CD4-positive, alpha-beta T cell treated with Interleukin-10 for 1 hour (primary cell): ENCODE measurements at places on chromosomes 1 and 21.

- no peak for DNase-seq
Measured at GRCh38 chr1:24266998-24267397, 52.2 kb upstream of the GRHL3 start.

GRCh38 chr1:221392453-221392852 lies 349.4 kb downstream of the DUSP10 start:
- DNase-seq: no peak

- peak; percentile 94 for DNase-seq
Measured at GRCh38 chr1:160342953-160343869, at the start of the genes COPA and NCSTN. TSS of gene COPA (minus strand) at chr1:160343250. CDS start at chr1:160343170, 80 bp downstream. TSS of gene NCSTN (plus strand) at chr1:160343383. CDS start at chr1:160343397, 14 bp downstream.

DNA sequence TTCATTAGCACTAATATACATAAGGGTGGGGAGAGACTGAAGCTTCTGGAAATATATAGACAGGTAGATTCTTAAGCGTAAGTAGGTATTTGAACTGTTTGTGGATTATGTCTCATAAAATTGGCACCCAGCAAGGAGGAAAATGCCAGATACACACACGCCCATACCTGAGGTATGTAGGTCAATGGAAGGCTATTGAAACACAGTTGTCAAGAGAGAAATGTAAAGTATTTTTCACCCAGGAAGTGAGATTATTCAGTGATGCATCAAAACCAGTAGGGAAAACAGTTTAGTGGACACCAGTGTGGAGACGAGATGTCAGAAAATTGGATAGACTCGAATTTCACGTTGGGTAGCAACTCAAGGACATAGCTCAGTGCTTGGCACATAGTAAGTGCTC lies 4.7 kb upstream of the RSPH1 start:
- DNase-seq: no peak

- peak; percentile 53 for DNase-seq
Measured at GRCh38 chr1:112614460-112615065, 4.4 kb downstream of the ST7L start.

DNA sequence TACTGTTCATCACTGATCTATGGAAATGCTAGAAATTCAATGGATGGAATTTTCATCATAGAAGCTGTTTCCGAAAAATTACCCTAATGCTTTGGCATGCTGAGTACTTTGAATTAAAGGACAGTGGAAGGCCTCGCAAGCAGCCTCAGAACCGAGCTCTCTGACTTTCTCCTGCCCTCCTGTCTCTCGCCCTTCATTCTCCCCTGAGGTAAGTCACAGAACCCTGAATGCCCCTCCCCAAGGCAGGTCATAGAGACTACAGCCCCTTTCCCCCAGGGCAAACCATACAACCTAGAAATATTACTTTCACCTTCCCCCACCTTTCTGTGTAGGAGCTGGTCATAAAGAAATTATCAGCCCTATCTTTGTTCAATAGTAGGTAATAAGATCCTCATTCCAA lies 74.8 kb downstream of the LRIG2 start:
- no peak for DNase-seq

DNA sequence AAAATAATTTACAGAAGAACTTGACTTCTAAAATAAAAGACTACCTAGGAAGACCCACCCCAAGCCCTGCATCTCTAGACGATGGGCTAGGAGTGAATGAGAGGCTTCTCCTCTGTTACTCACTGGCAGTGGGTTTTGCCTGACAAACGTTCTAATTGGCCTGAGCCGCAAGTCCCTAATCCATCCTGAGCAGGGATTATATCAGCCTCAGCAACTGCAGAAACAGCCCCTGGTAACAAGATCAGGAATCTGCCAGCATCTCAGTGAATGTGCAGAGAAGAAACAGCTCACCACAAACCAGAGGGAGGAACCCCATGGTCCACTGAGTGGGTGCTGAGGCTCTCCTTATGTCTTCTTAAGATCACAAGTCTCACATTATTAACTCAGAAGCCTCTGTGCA lies 240.6 kb downstream of the BRINP2 start:
- no peak for DNase-seq

DNA sequence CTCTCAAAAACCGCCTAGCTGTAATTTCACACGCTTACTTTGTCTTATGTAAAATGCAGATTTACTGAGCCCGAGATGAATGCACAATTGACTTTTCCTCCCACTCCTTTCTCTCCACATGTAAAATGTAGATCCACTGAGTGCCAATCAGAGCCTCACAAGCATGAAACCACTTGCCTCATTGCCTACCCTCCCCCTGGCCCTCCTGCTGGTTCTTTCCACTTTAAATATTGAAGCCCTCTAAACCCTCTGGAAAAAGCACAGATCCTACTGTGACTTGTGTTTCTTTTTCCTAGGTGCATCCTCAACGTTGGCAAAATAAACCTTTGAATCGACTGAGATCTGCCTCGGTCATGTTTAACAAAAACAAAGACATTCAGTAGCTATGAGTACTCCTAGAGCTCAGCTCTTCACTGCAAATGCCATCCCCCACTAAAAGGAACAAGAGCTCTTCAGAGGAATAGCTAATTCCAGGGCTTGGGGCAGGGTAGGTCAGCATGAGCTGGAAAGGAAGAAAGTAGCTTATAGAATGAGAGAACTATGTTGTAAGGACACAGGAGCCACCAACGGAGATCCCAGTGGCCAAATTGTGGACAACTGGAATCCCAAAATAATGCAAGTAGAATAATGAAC lies 365.5 kb upstream of the RUNX1 start:
- DNase-seq: no peak

DNA sequence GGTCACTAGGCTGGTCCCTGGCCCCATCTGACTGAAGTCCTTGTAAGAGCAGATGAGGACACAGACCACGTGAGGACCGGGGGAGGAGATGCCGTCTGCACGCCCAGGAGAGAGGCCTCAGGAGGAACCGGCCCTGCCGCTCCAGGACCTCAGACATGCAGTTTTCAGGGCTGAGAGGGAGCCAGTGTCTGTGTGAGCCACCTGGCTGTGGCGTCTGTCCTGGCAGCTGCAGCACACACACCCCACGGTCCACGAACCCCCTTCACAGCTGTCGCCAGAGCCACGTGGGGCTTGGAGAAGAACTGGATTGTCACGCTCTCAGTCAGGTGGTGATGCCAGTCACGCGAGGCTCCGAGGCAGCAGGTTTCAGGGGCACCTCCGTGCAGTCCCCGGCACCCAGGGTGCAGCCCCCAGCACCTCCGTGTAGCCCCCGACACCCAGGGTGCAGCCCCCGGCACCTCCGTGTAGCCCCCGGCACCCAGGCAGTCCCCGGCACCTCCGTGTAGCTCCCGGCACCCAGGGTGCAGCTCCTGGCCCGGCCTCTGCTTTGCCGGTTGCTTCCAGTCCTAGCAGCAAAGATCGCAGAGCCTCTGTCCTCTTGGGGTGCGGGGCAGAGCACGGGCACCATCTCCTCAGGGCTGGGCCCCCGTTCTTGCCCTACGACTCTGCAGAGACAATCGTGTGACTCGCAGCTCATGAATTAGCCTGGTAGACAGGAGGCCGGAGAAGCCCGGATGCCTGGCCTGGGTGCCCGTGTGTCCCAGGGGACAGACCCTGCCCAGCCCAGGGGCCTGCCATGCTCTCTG lies 19.0 kb upstream of the SUMO3 start:
- no peak for DNase-seq

GRCh38 chr21:32410916-32411315 lies 1.6 kb upstream of the EVA1C start:
- DNase-seq: no peak

DNA sequence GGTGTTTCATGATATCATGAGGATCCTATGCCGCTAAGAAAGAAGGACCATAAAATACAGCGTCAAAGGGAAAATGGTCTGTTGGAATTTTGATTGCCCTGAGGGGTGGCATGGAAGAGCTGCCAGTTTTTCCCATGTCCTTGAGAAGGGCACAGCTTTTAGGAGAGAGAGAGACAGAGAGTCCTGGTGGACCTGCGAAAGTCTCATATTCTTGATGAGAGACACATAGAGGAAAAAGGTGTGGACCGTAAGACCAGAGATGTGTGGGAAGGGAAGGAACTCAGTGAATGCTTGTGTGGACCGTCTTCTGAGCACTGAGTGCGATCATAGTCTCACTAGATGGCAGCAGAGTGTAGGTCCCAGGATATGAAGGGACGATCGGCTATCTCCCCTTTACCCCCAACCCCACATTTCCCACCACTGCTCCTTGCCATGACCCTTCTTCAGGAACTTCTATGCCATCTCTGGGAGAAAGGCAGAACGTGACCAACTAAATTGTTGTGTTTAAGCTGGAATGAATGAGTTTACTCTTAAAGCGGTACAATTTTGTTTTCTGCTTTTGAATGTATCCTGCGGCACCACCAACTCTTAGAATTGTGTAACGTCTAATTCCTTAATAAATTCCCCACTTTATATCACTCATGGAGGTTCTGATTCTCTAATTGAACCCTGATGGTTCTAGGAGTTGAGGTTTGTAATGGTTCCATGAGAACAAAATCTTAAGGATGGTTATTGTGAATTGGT lies 117.7 kb downstream of the CTH start:
- peak; percentile 13 for DNase-seq

DNA sequence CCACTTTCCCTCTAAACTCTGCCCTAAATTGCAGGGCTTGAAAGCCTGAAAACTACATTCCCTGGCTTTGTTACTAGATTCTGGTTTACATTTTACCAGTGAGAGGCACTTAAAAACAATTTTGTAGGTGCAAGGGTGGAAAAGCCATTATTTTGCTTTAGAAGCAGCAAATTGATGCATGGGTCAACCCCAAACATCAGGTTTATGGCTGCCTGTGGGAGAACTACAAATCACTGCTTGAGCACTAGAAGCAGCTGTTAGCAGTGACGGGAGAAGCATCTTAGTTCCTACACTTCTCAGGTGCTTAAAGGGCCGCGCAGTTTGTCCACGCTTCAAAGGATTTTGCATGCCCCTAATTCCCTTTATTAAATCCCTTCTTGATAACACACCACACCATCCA lies 417.2 kb downstream of the PCP4 start:
- DNase-seq: no peak
